ENCODE measurements at places on chromosomes 7 and 10.

DNA sequence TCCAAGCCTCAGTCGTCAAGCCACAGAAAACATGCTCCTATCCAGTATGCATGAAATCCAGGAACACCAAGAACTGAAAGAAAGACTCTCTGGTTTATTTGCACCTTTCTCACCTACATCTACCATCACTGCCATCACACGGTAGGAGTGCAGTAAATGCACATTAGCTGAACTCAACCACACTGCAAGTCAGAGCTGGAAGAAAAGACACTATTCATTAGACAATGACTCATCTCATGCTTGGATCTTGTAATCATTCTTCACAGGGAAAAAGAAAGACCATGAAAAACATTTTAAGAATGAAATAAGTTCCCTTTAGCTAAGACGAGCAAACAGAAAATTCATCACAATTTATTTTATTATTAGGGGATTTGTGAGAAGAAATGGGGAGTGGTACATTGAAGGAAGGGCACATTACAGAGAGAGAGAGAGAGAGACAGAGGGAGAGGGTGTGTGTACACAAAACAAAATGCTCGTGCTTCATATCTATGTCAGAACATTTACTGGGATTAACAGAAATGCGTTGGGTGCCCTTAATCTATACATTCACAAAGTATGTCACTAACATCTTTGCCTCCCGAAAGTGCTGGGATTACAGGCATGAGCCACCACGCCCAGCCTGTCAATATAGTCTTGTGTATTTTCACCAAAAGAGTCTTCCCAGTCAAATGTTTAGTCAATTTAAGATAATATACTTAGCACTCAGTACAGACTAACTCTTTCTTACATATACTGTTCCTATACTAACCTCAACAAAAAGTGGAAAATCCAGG, 324.9 kb downstream of the PARD3 start:
- H3K4me3 ChIP-seq: no peak overlapping the region
- peaks cover 8% of the 10 kb centered on the region for H3K4me1 ChIP-seq
- H3K27ac ChIP-seq: peak overlapping the region; percentile 56
- DNase-seq: no peak

DNA sequence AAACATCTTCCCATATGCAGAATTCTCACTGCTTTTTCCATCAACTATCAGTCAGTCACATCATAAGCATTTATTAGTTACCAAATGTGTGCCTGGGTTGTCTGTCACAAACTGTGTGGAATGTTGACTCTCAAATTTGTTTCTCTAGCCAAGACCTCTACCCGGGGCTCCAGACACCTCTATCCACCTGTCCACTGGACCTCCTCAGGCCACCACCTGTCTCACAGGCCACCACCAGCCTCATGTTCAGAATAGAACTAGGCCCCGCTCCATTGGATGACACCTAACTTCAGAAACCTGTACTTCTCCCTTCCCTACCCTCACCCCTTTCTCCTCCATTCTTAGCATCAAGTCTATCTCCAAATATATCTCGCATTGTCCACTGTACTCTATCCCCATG, 176.9 kb downstream of the CHN2 start:
- peaks cover 4% of the 10 kb centered on the region for H3K27me3 ChIP-seq
- H3K27ac ChIP-seq: no peak overlapping the region
- H3K4me1 ChIP-seq: peaks cover 4% of the 10 kb centered on the region
- no peak for DNase-seq

- H3K4me3 ChIP-seq: no peak overlapping the region
- DNase-seq: peak; percentile 78
- H3K36me3 ChIP-seq: peaks cover 12% of the 10 kb centered on the region
Observed at GRCh38 chr7:45718464-45719330, 144.5 kb downstream of the ADCY1 start.

GRCh38 chr10:124020981-124021815, 72.2 kb downstream of the CHST15 start:
- H3K4me3 ChIP-seq: no peak overlapping the region
- H3K27ac ChIP-seq: no peak overlapping the region
- peaks cover 22% of the 10 kb centered on the region for H3K4me1 ChIP-seq
- no peaks in the 10 kb centered on the region for H3K27me3 ChIP-seq
- DNase-seq: no peak

GRCh38 chr10:115790220-115790619, 482.8 kb downstream of the GFRA1 start:
- H3K27ac ChIP-seq: no peak overlapping the region
- no peaks in the 10 kb centered on the region for H3K4me1 ChIP-seq
- H3K4me3 ChIP-seq: no peak overlapping the region
- DNase-seq: no peak
- no peaks in the 10 kb centered on the region for H3K27me3 ChIP-seq
- peaks cover 1% of the 10 kb centered on the region for H3K36me3 ChIP-seq

- H3K4me1 ChIP-seq: peaks cover 1% of the 10 kb centered on the region
- no peak overlapping the region for H3K4me3 ChIP-seq
Observed at GRCh38 chr7:88046839-88047573, 113.0 kb downstream of the ADAM22 start.

Measured in osteocyte (in vitro differentiated cells).